ENCODE measurements at places on chromosomes 2 and 18.

DNA sequence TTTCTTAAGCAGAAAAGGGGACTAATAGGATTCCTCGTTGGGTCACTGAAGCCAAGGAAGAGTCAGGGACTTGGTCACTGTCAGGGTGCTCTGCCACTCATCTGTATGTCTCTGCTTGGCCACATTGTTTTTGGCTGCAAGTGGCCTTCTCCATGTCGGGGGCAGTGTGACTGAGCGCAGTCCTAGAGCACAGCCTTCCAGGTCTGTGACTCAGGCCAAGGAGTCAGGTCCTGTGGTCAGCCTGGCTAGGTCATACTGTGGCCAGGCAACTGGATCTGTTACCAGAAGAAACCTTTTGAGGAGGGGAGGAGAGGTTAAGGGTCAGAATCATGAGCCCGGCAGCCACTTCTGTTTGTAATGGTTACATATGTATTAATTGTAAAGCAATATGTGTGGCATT, 61.3 kb downstream of the GALNT1 start:
- no peak for DNase-seq

DNA sequence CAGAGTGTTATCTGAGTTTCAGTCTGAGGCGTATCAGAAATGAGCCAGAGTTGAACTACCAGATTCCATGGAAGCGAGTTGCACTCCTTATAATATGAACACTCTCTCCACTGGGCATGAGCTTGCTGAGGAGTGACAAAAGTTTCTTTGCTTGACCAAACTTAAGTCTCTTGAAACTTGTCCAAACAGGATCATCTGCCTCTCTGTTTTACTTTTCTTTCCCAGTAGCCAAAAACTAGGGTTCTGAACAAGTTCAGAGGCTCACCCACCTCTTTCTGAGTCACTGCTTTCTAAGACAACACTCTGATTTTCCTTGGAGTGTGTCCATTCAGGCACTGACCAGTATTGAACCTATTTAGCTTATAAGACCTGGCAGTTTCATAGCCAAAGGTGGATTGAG, 233.2 kb upstream of the TCF4 start:
- no peak for DNase-seq

- DNase-seq: no peak
Observed at GRCh38 chr18:3114026-3114425, 101.1 kb upstream of the LPIN2 start.

DNA sequence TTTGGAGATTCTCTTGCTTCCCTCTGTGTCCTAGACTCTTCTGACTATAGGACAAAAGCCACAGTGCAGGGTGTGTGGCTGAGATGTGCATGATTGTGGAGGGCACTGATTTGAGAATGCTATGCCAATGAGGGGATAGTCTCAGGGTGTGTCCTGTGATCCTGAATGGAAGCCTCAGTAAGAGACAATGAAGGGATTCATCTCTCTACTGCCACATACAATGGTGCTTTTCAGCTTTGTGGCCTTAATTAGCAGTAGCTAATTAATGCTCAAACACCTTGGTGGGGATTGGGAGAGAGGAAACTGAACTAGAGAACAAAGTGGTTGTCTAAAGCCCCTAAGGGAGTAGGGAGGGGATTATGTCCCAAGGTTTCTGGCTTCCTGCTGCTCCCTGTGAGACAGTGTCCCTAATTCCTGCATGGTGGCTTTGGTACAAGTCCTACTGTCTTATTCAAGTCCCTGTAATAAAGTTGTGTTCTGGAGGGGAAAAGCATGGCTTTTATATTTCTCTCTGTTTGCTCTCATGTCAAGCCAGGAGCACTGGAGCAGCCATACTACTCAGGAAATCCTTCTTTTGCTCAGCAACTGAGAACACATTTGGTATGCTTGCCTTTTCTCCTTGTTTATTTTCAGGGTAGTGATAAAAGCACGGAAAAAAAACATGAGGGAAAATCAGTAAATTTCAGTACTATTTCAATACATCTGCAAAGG, 415.2 kb upstream of the TCF4 start:
- DNase-seq: no peak

GRCh38 chr2:106097038-106098000, 96.8 kb downstream of the UXS1 start:
- no peak for DNase-seq

DNA sequence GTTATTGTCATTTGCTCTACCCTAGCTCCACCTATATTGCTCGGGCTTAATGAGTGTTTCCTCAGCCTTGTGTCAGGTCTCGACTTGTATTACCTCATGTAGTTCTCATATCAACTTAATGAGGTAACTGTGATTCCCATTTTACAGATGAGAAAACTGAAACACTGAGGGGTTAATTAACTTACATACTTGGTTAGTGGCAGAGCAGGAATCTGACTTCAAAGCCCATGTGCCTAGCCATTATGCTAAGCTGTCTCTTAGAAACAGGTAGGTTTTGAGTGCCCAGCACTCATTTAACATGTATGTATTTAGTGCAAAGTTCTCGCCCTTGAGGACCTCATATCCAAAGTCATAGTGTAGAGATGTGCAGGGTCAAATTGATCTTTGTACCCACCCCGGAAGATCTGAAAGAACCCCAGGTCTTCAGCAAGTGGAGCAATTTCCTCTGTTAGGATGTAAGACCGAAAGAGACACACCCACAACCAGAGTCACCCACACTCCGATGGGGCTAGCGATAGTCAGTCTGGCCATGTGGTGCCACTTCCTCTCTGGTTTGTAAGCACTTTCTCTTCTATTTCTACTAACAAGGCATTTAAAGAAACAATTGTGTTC, 121.0 kb upstream of the SLC39A10 start:
- no peak for DNase-seq

GRCh38 chr18:50203801-50204604, 9.1 kb upstream of the MYO5B start:
- no peak for DNase-seq

DNA sequence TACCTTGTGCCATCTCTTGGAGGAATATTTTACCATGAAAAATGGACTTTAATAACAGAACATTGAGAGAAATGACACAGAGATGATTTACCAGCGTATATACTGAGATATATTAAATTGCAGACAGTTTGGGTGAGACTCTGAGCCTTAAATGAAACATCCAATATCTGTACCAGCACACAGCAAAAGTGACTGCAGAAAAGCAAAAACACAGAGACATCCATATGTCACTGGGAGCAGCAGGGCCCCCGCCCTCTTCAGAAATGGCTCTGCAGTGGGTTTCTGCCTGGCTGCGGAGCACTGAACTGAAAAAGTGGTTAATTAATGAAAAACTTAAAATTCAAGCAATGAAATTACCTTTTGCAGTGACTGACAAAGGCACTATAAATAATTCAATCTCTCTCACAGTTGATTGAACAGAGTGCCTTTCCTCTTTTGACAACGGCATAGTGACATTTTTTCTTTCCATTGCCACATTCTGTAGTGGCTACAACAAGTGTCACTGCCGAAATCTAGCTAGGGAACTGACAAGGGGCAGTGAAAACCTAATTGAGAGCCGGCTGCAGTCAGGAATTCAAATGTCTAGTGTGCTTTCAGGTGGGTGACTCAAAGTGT, 353.4 kb downstream of the ALK start:
- DNase-seq: no peak

DNA sequence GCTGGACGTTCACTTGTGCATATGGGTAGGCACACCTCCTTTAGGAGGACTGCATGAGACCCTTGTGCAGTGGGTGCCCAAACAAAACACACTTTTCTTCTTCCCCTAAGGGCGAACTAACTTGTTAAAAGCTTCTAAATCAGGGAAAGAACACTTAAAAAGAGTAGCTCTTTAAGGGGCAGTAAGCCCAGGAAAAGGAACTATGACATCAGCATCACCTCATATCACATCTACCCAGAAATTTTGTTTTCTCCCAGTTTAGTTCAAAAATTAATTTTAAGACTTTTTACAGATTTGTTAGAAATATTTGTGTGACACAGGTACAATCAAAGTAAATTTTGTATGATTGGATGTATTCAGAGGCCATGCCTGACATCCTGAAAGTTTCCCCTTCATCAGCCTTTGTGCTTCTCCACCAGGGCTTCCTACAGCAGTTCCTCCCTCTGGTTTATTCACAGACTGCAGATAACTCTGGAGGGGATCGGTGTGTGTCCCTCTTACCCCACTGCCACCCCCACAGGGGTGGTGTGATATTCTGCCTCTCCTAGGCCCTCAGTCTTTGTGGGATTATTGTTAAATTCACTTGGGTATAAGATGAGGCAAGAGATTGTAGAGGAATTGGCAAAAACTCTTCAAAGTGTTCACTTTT, 27.6 kb downstream of the BCL2L11 start:
- no peak for DNase-seq

DNA sequence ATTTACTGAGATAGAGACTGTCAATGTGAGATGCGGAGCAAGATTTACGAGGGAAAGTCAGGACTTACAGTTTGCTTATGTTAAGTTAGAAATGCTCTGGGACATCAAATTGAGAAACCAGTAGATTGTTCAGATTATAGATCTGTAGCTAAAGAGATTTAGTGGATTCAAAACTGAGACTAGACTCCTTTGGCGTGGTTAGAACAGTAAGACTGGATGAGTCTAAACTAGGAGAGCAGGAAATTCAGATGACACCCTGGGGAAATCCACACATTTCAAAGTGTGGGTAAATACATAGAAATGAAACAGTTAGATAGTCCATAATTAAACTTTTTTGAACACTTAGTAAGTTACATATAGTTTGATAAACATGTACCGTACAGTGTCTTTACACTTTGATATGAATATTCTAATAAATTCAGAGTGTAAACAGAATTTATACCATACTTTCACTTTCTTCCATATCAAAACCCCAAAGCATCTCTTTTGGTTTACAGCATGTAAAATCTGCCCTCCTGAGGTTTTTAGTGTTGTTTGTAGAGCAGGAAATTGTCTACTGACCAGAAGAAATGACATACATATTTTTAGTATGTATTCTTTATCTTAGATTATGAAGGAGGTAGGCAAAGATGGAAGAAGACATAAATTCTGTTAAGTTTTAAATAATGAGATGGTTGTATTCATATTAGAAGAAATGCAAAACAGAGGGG, 231.5 kb downstream of the NYAP2 start:
- DNase-seq: no peak

DNA sequence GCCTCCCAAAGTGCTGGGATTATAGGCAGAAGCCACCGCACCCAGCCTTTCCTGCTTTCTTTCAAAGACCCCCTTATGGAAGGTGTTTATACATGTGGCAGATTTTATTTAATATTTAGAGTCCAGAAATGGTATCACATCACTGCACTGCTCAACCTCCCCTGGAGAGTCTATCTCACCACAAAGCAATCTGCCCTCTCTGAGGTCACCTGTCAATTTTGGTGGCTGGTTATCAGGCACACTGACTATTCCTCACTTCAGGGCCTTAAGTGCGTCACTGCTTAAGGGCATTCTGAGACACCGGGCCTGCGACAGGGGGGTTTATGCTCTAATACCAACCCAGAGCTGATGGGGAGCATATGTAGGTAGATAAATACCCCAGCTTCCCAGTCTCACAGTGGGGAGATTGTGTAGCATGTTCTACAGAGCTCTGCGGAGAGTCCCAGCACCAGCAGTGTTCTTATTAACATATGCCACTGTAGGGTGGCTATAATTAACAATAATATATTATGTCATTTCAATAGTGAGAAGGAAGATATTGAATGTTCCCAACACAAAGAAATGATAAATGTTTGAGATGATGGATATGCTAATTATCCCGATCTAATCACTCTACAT, 42.7 kb upstream of the ZDBF2 start:
- DNase-seq: no peak

- no peak for DNase-seq
Observed at GRCh38 chr2:107263628-107264027, 377.7 kb upstream of the ST6GAL2 start.

DNA sequence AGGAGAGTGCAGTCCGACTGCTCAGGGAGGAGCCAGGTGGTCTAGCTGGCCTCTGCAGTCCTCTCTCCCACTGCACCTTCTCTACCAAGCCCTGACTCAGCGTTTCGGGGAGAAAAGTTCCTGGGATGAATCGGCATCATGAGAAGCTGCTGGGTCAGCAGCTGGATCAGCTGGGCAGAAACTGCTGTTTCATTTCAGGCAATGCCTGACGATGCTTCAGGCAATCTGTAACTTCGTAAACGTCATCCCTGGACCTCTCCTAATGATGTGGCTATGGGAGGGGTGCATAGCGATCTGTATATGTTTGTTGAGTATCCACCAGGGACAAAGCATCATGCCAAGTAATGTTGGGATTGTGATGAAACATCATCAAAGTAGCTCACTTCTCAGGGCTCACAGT, 20.7 kb downstream of the LIPG start:
- DNase-seq: no peak

DNA sequence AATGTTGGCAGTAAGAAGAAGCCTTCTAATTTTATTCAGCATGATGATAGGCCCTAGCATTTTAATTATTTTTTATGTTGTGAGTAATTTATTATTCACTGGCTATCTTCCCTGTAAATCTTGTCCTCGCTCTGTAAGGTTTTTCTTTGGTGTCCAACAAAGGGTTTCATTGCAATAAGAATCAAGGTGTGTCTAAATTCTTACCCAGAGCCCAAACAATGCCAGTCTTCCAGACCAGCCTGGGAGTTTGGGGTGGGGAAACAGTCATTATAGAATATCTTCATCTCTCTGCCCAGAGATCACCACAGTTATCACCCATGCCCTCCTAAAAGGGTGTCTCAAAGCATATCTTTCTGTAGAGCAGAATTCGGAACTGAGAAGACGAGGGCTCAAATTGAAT, at the start of gene DSG4:
Gene DSG4 (plus strand): TSS at position 301 of the 400 bp plus-strand sequence. CDS start 135 bp downstream, outside the sequence.
- no peak for DNase-seq

DNA sequence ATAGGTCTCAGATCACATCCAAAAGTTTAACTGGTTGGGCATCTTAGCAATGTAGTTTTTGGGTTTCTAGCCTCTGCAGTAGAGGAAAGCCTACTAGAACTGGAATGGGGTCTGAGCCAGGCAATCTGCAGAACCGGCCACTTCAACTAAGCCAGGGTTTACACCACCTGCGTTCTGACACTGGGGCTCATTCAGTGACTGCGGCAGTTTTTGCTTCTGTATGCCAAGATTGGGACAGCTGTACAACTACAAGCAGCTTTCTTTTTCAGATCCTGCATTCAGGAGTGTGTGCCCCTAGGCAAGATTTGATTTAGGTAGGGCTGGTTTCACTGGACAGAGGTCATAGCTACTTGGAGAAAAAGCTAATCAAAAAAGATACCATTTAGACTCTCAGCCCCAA, 43.7 kb upstream of the IGFBP5 start:
- no peak for DNase-seq

Data from non-pigmented ciliary epithelial cell (primary cell).